Activated naive CD4-positive, alpha-beta T cell (primary cell): ENCODE measurements at places on chromosomes 4 and X.

DNA sequence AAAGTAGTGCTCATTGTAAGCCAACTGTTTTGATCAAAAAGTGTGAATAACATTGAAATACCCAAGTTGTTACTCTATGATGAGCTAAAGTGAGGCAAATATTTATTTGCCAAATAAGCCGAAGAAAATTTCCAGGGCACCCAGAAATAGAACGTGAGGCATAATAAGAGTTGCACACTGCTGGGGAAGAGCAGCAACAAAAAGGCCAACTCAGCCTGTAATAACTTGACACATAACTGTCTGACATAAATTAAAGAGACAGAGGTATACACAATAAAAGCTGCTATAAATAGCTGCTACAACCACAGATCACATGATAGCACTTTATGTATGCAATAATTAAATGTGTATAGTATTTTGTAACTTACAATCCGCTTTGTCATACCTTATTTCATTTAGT is 2.0 kb upstream of the ABCB7 start:
- no peak for DNase-seq

DNA sequence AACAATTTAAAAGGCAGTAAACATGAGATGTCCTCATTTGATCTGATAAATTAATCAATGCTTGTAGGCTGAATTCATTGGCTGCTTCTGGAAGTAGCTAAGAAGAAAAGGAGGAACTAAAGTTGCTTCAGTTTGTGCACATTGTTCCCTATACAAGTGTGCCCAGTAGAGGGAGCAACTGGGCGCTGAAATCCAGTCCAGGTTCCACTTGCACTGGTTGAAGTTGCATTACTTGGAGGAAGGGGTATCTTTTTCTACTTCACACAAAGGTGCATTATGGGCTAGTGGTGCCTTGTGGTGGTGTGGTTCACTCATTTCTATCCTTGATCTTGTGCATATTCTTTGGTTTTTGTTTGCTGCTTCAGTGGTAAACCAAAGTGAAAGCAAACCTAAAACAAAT is 67.9 kb upstream of the SOX3 start:
- DNase-seq, result no peak

DNA sequence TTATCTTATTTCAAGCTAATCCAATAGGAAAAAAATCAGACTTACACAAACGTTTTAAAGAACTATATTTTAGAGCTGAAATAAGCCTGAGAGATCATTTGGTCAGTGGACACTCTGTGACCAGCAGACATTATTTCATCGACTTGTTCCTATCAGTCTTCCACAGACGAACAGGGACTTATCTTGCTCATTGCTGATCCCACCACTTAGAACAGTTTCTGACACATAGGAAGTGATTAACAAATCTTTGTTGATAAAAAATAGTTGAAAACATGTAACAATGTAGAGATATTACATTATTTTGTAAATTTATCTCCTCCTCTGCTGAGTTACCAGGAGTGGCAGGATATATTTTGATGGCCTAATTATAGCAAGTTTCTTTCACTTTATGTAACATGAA is 65.8 kb downstream of the TAPT1 start:
- no peak for DNase-seq

DNA sequence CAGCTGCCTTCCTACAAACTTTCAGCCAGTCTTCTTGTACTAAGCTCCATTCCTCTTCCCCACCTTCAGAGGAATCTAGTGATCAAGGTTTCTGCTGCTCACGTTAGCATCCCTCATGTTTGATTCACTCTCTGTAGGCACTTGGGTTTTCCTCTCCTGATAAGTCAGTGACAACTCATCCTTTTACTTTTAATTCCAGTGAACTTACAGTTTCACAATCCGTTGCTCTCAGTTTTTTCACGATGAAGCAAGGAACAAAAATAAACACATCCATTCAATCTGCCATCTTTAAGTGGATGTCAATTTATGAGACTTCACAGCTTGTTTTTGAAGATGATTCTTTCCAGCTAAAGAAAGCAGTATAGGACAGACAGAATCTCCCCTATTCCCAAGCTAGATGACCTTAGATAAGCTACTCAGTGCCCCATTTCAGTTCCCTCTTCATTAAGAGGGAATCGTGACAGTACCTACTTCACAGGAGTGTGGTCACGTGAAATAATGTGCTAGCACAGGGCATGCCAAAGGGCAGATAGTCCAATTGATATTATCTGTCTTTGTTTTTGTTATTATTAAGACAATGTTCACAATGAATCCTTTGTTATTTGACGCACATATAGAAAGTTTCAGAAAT is 234.3 kb downstream of the PALLD start:
- DNase-seq, result no peak

DNA sequence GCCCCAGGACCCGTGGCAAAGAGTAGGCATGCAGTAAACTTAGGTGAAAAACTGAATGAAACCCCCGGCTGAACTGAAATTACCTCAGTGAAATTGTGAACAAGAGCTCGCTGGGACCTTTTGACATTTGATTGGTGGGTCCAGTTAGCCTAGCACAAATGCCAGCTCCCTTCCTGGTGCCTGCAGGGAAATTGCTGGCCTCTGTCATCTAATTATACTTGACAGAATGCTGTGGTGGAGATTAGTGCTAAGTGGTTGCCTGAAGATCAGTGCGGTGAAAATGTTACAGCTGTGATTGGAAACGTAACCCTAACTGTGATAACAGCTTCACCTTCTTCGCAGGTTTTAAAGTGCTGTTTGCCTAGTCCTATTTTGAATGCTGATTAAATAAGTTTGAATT is 43.0 kb downstream of the ADD1 start:
- DNase-seq, result no peak

DNA sequence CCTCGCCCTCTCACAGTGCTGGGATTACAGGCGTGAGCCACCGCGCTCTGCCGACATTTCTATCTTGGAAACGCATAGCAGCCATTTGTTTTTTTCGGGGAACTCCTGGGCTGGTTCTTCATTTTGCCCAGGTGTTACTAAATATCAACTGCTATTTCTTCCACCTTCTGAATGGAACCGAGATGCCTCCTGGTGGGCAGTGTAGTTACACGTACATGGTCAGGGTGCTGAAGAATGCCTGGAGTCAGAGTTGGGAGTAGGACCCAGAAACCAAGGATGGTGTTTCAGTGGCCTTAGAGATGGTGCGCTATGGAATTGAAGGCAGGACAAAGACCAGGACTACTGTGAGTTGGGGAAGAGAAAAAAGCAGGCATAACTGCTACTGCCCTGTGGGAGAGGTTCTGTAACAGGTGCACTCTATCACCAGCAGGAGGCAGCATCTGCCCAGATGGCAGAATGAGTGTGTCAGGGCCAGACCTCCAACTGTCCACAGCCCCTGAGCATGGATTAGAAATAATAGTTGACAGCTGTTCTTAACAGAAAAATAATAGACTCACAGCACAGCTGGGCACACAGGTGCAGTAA is 81.7 kb downstream of the ZC4H2 start:
- DNase-seq, result no peak
